ENCODE measurements at places on chromosomes 7 and 10.

DNA sequence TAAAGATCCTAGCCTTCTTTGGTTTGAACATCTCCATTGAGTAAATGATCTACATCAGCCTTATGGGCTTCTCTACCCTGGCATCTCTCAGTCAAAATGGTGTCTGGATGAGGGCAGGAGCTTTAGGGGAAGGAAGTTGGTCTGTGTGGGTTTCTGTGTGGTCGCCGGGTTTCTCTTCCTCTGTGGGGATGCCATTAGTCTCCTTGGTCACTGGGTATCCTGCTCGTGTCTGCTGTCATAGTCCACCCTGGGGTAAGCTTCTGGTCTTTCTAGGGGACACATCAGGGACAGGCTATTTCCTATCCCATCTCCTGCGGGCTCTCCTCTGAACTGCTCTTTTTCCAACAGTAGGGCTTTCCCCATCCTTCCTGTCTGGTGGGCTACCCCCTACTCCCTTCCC lies 150.3 kb upstream of the NPY start:
- no peak for DNase-seq

GRCh38 chr7:128799451-128799850 lies 7.7 kb downstream of the CCDC136 start:
- no peak for DNase-seq

DNA sequence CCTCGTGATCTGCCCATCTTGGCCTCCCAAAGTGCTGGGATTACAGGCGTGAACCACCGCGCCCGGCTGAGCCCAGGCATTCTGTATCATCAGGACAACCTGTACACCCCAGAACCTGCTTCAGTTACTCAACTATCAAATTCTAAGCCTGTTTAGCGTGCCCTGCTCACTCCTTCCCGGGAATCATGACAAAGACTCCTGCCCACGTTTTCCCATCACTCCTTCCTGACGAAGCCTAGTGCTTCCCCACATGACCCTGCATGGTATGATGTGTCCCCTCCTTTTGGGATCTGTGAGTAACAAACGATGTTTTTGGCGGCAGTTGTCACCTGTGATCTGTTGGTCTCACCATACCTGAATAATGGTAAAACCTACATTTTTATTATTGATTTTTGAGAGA lies 12.2 kb upstream of the RADIL start:
- no peak for DNase-seq

DNA sequence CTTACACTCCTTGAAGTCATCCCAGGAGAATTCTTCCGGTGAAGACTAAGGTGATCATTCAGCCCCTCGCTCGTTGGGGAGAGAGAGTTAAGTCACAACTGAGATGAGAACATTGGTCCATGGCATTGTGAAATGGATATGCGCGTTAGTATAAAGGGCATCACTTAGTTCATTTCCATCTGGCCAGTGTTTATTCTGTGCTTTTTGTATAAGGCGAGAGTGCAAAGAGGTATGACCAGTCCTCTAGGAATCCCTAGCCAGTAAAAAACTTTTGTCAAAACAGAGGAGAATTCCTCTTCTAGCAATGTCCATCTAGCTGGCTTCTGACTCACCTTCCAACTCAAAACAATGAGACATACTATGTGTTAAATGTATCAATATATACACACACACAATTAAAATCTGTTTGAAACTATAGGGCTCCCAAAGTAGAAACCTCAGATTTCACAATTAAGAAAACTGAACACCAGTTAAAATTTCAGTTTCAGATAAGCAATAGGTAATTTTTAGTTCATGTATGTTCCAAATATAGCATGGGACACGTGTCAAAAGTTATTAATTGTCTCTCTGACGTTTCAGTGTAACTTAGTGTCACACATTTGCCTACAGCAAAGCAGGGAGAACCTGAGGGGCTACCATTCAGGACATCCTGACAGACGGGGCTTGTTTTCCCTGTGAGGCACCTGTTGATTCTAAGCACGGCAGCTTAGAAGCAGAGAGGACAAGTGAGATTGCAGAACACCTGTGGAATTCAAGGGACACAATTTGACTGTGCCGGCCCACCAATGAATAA lies 158.9 kb downstream of the KLF6 start:
- DNase-seq, result no peak

- DNase-seq, result peak; percentile 11
Observed at GRCh38 chr7:140084972-140085371, 22.2 kb upstream of the PARP12 start.

GRCh38 chr7:22301790-22302189 lies 55.2 kb downstream of the RAPGEF5 start:
- no peak for DNase-seq

- DNase-seq, result peak; percentile 18
Observed at GRCh38 chr10:73263693-73264347, 11.4 kb upstream of the MRPS16 start.

DNA sequence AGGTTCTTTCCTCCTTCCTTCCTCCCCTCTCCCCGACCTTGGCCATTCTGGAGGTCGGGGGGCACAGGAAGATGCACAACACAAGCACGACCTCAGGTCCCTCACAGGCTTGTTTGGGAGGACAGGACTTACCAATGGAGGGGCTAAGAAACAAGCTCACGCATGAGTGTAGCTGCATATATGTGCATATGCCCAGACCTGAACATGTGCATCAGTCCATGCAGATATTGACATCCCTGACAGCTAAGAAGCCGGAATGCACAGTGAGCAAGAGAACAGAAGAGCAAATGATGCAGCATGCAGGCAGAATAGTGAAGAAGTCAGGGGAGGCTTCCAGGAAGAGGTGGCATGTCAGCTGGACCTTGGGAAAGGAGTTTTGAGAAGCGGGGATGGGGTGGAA lies 28.7 kb downstream of the ADCYAP1R1 start:
- DNase-seq, result no peak

- DNase-seq, result no peak
Observed at GRCh38 chr7:90825779-90826178, 229.7 kb downstream of the CDK14 start.

GRCh38 chr7:13850185-13850752 lies 139.2 kb downstream of the ETV1 start:
- peak; percentile 90 for DNase-seq

GRCh38 chr7:17355050-17355449 lies 56.6 kb downstream of the AHR start:
- no peak for DNase-seq

GRCh38 chr10:131859341-131860020 lies 41.3 kb upstream of the PPP2R2D start:
- no peak for DNase-seq

- no peak for DNase-seq
Observed at GRCh38 chr7:124183649-124184048, 150.8 kb upstream of the TMEM229A start.

GRCh38 chr7:105278973-105279687 lies 109.6 kb downstream of the SRPK2 start:
- no peak for DNase-seq

DNA sequence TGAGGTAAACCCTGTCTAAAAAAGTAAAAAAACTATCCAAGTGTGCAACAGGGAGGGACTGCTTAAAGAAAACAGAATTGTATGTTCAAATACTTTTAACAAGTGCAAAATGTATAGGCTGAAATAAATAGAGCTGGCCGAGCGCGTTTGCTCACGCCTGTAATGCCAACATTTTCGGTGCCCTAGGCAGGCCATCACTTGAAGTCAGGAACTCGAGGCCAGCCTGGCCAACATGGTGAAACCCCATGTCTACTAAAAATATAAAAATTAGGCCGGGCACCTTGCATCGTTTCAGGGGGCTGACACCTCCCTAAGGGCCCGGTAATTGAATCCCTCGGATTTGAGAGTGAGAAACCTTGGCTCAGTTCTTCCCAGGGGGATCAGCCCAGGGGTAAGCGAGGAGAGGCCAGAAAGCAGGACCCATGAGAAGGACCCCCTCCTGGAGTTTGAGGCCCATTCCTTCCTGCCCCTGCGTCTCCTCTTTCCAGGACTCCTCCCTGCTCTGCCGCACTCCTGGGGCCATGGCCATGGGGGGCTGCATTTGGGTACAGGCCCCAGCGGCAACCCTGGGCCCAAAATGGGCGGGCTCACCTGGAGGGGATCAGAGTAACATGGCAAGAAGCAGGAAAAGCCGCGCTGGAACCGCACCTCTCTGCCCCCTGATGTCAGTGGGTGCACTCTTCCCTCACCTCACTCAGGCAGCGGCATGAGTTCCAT lies 75.5 kb upstream of the TMEM248 start:
- DNase-seq, result no peak
